ENCODE measurements at places on chromosomes 11 and 22.

DNA sequence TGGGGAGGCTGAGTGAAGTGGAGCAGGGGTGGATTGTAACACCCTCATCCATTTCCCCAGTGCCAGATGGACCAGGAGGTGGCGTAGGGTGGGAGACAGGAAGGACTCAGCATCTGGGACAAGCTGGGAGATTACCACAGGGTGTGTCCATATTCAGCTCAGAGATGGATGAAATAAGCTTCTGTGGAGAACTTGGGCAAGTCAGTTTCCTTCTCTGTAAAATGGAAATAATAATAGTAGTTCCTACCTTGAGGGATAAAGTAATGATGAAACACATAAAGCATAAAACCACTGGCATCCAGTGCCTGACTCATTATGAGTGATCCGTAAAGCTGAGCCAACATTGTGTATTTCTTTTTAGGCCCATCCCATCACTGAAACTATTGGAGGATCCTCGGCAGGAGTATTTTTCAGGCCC, 607 bp upstream of the ROBO4 start:
- DNase-seq, result no peak

DNA sequence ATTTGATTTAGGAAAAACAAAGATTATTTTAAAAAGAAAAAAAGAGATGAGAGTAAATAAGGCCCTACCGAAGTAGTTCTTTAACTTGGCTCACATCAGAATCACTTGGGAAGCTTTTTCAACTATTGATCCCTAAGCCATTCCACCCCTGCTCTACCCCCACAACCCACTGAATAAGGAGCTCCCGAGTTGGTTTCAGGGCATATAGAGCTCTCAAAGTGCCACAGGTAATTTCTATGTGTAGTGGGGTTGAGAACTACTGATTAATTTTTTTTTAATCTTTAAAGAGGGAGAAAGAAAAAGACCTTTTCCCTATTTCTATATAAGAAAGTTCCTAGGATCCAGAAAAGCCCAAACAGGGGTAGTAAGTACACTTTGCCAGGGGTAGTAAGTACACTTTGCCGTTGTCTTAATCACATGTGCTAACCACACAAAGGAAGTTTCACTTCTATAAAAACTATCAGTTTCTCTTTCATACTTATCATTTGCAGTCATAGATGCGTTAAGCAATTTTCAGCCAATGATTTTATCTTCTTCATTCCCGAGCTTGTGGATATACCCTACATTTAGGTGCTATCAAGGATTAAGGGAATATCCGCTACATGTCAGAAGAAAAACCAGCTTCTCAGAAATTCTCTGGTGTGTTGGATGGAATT, 108.4 kb upstream of the ZC3H12C start:
- DNase-seq, result no peak

DNA sequence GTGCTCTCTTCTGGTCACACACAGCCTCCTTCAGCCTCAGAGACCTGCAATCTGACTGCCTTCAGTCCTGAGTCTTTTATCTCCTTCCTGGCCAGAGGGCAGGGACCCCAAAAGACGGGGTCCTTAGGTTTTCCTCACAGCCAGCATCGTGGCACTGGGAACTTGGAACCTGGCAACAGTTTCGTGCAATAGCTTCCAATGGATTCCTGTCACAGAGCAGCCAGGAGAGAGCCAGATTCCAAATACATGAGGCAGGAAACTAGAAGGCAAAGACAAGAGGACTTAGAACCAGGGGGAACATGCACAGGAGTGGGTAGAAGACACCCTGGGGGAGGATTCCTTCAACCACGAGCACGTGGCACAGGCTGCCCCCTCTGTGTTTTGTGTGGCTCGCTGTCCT, 48.6 kb downstream of the C11orf91 start:
- DNase-seq, result no peak

DNA sequence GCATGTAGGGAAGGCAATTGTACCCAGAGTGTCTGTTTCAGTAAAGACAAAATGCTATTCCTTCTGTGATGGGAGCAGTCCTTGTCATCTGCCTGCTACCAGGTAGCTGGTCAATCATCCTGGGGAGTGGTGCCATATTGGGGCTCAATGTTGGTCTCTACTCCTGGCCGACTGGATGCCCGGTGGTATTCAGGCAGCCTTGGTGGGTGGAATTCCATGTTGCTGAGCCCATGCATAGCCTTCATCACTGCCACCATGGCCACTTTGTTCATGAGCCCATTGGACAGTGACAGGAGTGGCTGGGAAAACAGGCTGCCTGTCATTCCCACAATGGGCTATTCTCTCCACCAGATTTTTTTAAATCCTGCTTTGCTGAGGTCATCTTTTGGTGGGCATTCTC, 121.0 kb downstream of the WNT7B start:
- no peak for DNase-seq

DNA sequence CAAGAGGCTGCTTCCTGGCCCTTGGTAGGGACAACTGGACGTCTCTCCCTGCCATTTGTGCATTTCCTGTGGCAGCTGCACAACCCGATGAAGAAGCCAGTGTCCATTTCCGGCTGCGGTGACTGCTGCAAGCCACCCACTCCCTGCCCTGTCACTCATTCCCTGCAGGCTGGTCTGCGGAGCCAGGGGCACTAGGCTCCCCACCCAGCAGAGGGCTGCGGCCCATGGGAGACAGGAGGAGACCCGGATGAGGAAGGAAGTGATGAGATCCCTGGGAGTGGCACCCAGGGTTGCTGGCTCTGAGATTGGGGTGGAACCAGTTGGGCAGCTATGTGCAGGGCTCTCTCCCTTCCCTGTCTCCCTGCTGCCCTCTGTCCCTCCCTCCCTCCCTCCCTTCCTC, 10.0 kb upstream of the MYRF start:
- DNase-seq, result no peak

DNA sequence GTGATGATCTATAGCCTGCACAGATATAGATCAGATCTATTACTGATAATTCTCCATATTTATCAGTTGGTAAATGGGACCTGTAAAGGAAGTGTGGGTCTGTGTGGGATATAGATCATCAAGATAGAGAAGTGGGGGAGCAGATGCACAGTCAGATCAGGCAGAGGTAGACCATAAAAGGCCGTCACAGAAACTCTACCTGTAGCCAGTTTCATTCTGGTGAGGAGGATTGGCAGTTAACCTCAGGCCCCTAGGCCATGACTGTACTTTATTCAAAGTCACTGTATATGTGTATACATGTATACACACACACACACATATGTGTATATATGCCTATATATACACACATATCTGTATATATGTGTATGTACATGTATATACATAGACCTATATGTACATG, 69.1 kb downstream of the ADM start:
- no peak for DNase-seq

Measured in cerebellar cortex (tissue), 1 donor.